Activated CD8-positive, alpha-beta memory T cell treated with anti-CD3 and anti-CD28 coated beads, Interleukin-2, amount 10 ng/mL, durations not matched to agents 7 days and 5 days (primary cell): ENCODE measurements at places on chromosomes 4 and X. TPM values are rescaled to one million over a fixed set of nuclear protein-coding genes. Genes with fewer than 3 reads are reported as not detected.

- H3K36me3 ChIP-seq = no peaks in the 10 kb centered on the region
- no peak for DNase-seq
- H3K4me1 ChIP-seq = no peaks in the 10 kb centered on the region
- no peak overlapping the region for H3K27ac ChIP-seq
These were observed 19.8 kb downstream of the CPE start for GRCh38 chr4:165398570-165398969.

- DNase-seq = no peak
- H3K4me1 ChIP-seq = peaks cover 1% of the 10 kb centered on the region
- no peaks in the 10 kb centered on the region for H3K36me3 ChIP-seq
- H3K27me3 ChIP-seq = peaks cover 31% of the 10 kb centered on the region
These were observed 64.0 kb downstream of the POLR2B start for GRCh38 chr4:57042711-57043169.

DNA sequence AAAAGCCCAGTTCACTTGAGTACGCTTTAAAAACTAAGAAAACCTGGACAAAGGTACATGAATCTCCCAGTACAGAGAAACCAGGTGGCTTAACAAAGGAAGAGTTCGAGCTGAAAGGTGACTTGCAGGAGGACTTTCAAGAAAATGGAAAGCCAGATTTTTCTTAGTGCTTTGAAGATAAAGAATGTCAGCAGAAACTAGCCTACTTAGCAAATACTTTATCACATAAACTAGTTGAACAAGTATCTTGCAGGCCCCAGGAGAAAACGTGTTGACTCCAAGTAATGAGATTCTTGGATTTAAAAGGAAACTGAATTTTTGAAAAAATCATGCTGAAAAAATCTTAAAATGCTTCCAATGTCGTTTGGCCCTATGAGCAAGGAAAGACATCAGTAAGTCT is 26.4 kb downstream of the CDKN2AIP start:
- H3K27me3 ChIP-seq = peaks cover 4% of the 10 kb centered on the region
- no peak overlapping the region for H3K4me3 ChIP-seq
- no peak for DNase-seq
- peaks cover 5% of the 10 kb centered on the region for H3K4me1 ChIP-seq

DNA sequence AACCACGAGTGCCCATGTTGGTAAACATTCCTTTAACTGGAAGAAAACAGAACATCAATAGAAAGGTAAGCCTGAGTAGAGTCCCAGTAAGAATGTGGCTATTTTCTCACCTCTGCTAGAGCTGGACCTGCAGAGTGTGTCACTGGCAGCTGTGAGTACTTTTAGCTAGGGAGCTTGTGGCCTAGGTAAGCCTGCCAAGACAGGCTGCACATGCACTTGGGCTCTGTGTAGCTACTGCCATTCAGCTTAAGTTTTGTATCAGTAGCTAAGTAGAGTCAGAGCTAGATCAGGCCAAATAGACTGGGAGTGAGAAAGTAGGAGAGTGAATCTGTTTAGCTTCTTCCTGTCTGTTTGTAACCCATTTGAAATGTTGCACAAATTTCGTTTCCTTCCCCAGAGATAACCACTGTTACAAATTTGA is 35.3 kb downstream of the RBPJ start:
- peaks cover 19% of the 10 kb centered on the region for H3K4me1 ChIP-seq
- H3K27ac ChIP-seq = no peak overlapping the region
- DNase-seq = peak; percentile 48
- no peaks in the 10 kb centered on the region for H3K36me3 ChIP-seq
- H3K27me3 ChIP-seq = no peaks in the 10 kb centered on the region
- no peak overlapping the region for H3K4me3 ChIP-seq

GRCh38 chr4:6470502-6471306 is 1.7 kb downstream of the PPP2R2C start:
- peak overlapping the region; percentile 23 for H3K4me3 ChIP-seq
- no peak for DNase-seq
- no peaks in the 10 kb centered on the region for H3K36me3 ChIP-seq
- H3K27me3 ChIP-seq = peaks cover 50% of the 10 kb centered on the region
- H3K4me1 ChIP-seq = peaks cover 3% of the 10 kb centered on the region

DNA sequence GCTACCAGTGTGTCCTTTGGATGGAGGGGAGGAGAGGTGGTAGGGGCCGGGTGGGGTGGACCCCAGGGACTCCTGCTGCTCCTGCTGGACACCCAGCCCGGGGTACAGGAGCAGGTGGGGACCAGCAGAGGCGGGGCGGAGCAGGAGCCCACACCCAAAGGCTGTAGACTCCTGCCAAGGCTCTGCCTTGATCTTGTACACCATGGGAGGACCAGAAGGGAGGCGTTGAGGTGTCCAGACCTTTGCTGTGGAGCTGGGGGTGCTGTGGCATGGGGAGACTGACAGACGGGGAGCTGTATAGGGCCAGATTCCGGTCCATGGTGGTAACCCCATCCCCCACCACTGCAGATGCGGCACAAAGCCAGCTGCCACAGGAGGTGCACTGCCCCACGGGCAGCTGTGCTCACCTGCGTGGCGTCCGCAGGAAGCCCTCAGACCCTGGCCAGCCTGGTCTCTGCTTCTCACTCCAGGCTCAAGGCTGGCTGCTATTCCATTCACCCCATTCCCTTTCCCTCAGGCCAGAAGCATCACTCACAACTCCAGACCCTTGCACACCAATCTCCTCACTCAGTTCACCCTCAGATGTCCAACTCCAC is 5.0 kb upstream of the SLC26A1 start:
- no peaks in the 10 kb centered on the region for H3K36me3 ChIP-seq
- no peak overlapping the region for H3K27ac ChIP-seq
- H3K4me1 ChIP-seq = peaks cover 1% of the 10 kb centered on the region

GRCh38 chr4:4419896-4420295 is 33.0 kb downstream of the NSG1 start:
- H3K4me3 ChIP-seq = no peak overlapping the region
- H3K36me3 ChIP-seq = peaks cover 8% of the 10 kb centered on the region
- no peak overlapping the region for H3K27ac ChIP-seq
- peaks cover 10% of the 10 kb centered on the region for H3K4me1 ChIP-seq
- no peaks in the 10 kb centered on the region for H3K27me3 ChIP-seq

DNA sequence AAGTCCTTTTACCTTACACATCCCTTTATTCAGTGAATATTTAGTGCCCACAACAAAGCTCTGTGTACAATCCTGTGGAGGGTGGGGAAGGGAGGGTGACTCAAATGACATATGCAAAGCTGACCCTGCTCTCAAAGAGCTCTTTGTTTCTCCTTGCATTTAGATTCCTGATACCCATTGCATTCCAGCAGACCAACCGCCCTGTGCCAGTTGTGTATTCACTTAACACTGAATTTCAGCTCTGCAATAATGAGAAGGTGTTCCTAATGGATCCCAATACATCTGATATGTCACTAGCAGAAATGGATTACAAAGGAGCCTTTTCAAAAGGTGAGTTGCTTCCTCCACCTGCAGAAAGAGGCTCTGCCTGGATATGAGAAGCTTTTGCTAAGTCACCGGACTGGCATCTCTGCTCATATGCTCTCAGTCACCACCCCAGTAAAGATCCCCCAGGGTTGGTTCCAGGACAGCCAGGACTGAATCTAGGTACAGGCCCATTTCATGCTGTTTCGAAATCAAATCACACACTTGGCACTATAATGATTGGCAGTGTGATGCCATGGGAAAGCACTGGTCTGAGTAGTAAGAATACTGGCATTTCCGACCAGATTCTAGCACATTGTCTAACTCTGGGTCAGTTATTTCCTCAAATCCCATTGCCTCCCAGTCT is 17.1 kb upstream of the ANXA3 start:
- H3K4me3 ChIP-seq = no peak overlapping the region
- no peak overlapping the region for H3K27ac ChIP-seq
- H3K36me3 ChIP-seq = no peaks in the 10 kb centered on the region
- H3K27me3 ChIP-seq = peaks cover 21% of the 10 kb centered on the region

DNA sequence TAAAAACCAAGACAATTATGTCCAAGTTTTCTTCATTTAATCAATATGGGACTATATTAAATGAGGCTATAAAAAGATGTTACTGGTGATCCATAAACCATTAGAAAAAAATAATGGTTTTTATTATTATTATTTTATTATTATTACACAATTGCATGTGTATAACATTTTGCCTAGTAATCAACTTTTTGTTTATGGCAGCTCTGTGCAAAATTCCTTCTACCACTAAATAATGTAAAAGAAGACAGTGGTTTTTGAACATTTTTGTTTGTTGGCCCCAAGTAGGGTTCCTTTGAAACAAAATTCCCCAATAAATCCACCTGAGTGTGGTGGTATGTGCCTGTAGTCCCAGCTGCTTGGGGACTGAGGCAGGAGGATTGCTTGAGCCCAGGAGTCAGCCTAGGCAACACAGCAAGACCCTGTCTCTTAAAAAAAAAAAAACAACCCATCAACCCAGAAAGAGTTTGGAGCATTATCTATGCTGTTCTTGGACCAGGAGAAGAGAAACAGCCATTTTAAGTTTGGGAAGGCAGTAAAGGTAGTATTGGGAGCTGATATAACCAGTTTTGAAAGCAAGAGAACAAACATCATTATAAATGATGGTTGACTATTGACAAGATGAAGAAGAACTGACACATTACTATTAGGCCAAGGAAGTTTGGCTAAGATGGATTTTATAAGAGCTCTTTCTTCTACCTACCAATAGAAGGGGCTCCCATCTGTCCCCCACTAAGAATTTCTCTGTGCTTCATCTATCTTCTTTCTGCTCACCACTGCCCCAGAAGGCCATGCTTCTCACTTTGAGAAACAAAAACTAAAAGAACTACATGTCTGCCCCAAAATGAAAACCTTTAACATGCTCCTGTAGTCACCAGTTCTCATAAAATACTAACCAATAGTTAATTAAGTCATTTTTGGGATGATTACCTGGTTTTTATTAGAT is 2.2 kb downstream of the TMEM156 start:
- H3K4me3 ChIP-seq = peak overlapping the region; percentile 88
- H3K4me1 ChIP-seq = peaks cover 43% of the 10 kb centered on the region
- no peaks in the 10 kb centered on the region for H3K27me3 ChIP-seq
- peak overlapping the region; percentile 88 for H3K27ac ChIP-seq
- DNase-seq = no peak
- peaks cover 13% of the 10 kb centered on the region for H3K36me3 ChIP-seq

GRCh38 chr4:126182336-126182735 is 867.6 kb downstream of the FAT4 start:
- H3K4me1 ChIP-seq = no peaks in the 10 kb centered on the region
- H3K4me3 ChIP-seq = no peak overlapping the region
- no peak overlapping the region for H3K27ac ChIP-seq

DNA sequence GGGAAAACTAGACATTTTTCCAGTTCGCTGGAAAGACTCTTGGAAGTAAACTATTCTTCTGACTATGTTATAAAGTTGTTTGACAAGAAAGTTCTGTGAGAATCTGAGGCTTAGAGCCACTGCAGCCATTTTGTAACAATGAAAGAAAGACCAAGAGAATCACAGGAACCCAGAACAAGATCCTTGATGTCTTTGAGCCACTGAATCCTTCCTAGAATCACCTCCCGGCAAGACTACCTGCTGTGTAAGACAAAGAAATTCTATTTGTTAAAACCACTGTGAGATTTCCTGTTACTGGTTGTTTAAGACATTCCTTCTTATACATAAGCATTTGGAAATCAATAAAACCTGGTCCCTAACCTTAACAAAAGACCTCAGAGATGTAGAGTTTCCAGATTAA is 175.7 kb upstream of the RASGEF1B start:
- H3K36me3 ChIP-seq = peaks cover 4% of the 10 kb centered on the region
- H3K27me3 ChIP-seq = no peaks in the 10 kb centered on the region
- peaks cover 39% of the 10 kb centered on the region for H3K4me1 ChIP-seq
- no peak for DNase-seq
- no peak overlapping the region for H3K27ac ChIP-seq

- H3K27ac ChIP-seq = no peak overlapping the region
- H3K4me1 ChIP-seq = no peaks in the 10 kb centered on the region
- DNase-seq = no peak
- H3K36me3 ChIP-seq = no peaks in the 10 kb centered on the region
These were observed 149.4 kb downstream of the FAT4 start for GRCh38 chr4:125464146-125464545.

DNA sequence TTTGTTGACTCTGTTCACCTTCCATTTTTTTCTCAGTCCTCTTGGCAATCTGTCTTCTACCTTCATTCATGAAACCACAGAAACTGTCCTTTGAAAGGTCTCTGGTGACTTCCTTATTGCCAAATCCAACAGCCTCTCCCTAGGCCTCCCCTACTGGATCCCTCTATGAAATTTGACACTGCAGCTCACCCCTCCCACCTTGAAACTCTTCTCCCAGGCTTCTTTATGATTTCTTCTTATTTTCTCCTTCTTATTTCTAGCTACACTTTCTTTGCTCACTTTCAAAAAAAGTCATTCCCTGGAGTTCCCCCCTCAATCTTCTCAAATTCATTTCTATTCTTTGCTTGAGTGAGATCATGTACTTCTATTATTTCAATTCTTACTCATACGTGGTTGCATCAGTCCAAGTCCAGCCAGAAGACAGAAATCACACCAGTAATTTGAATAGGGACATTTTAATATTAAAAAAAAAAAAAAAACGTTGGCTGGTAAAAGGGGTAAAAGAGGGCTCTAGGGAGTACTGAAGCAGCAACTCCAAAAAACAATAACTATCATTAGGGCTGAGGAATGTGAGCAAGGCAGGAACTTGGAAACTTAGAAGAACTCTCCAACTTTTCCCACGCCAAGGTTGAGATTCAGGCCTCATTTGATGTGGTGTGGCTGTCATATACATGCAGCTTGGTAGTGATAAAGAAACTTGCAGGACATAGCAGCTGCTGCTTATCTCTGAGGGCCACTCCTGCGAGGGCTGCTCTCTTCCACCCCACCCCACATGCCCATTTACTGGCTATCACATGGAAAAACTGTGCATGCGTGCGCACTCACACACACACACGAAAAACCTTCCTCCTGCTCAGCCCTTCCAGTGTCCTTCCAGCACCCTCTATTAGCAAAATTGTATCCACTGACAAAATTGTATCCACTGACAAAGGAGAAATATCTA is 169.8 kb upstream of the GALNT7 start:
- H3K36me3 ChIP-seq = no peaks in the 10 kb centered on the region
- H3K4me1 ChIP-seq = no peaks in the 10 kb centered on the region
- DNase-seq = no peak

DNA sequence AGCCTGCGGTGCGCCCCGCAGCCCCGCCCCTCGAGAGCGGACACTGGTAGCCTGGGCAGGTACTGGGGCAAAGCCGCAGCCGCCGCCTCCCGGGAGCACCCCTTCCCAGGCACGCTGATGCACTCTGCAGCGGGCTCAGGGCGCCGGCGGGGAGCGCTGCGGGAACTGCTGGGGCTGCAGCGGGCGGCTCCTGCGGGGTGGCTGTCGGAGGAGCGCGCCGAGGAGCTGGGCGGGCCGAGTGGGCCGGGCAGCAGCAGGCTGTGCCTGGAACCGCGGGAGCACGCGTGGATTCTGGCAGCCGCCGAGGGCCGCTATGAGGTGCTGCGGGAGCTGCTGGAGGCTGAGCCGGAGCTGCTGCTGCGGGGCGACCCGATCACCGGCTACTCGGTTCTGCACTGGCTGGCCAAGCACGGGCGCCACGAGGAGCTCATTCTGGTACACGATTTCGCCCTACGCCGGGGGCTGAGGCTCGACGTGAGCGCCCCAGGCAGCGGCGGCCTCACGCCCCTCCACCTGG is 401 bp downstream of the SOWAHD start:
- H3K27ac ChIP-seq = no peak overlapping the region
- H3K4me3 ChIP-seq = peak overlapping the region; percentile 59
- H3K36me3 ChIP-seq = peaks cover 1% of the 10 kb centered on the region
- H3K27me3 ChIP-seq = no peaks in the 10 kb centered on the region

F8A3 gene
- total RNA-seq = 10.5 TPM

SLC25A14 gene
- total RNA-seq = 10.1 TPM

TRIM75 gene
- total RNA-seq = not detected

HSD17B10 gene
- 147 TPM for total RNA-seq
